ENCODE measurements at places on chromosomes 5 and 9.
A peak's percentile ranks its signal among the peaks of the same experiment; 100 is the strongest.

GRCh38 chr5:80181618-80182211 lies 74.1 kb downstream of the SERINC5 start:
- peak; percentile 37 for DNase-seq

GRCh38 chr5:116564312-116564711 lies 10.3 kb downstream of the SEMA6A start:
- DNase-seq, result no peak

DNA sequence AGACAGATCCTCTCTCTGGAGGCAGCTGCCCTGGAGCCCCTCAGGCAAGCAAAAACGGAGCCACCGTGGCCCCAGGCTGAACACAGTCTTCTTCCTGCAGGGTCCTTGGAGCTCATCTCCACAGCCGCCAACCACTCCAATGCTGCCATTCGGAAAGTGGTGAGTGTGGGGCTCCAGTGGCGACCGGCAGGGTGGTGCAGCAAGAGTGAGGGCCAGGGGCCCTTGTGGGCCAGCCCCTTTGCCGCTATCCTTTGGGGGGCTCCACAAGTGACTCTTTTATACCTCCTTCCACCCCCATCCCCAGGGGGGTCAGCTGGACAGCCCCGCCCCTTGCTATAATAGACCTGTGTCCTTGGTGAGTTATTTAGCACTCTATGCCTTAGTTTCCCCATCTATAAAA lies 47.4 kb upstream of the SUSD3 start:
- peak; percentile 14 for DNase-seq

- DNase-seq, result no peak
Observed at GRCh38 chr9:18149471-18150011, 324.4 kb upstream of the ADAMTSL1 start.

- DNase-seq, result no peak
Observed at GRCh38 chr9:14517154-14517906, 175.9 kb downstream of the ZDHHC21 start.

GRCh38 chr9:137969008-137969407 lies 91.4 kb downstream of the CACNA1B start:
- no peak for DNase-seq

DNA sequence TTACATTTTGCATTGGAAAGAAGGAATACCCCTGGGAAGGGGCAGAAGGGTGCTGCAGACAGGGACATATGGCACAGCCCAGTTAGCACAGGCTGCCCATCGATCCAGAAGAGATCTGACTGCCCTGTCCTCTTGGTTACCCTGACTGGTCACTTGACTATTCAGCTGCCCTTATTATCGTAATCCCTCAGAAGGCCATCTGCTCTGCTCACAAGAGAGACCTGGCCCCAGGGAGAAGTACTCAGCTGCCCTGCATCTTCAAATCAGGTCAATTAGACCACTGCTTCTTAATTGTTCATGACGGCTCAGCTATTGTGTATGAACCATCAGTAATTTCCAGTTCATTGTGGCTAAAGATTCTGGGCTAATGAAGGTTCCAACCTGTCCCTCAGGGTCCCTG lies 345.0 kb downstream of the TLE1 start:
- DNase-seq, result no peak

- no peak for DNase-seq
Observed at GRCh38 chr5:72539038-72539437, 31.8 kb upstream of the ZNF366 start.

DNA sequence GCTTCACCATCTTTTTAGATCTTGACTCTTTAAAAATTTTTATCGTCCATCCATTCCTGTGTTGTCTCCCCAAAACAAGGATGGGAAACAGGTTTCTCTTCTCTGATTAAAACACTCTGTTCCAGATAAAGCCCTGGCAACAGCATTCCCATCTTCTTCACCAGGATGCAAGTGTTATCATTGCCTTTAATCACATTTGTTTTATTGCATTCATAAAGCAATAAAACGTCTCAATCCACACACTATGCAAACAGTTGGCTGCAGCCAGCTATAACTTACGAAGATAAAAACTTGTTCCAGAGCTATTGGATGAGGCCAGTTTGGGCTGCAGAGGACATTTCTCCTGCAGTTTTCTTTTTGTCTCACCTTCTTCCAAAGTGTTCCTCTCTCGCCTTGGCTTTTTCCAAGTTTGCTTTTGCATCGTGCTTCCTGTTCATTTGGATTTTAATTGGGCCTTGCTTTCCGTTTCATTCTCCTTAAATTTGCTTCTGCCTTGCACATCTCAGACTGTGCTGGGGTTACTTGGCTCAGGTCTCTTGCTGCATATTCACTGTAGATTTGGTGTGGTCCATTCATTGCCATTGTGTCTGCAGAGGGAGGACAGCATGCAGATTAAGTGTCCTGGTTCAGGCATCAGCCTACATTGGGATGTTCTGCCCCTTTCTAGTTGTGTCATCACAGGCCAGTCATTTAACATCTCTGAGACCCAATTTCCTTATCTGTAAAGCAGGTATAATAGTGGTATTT lies 136.5 kb upstream of the LIFR start:
- no peak for DNase-seq

- no peak for DNase-seq
Observed at GRCh38 chr5:147396070-147396823, 113.6 kb downstream of the DPYSL3 start.

DNA sequence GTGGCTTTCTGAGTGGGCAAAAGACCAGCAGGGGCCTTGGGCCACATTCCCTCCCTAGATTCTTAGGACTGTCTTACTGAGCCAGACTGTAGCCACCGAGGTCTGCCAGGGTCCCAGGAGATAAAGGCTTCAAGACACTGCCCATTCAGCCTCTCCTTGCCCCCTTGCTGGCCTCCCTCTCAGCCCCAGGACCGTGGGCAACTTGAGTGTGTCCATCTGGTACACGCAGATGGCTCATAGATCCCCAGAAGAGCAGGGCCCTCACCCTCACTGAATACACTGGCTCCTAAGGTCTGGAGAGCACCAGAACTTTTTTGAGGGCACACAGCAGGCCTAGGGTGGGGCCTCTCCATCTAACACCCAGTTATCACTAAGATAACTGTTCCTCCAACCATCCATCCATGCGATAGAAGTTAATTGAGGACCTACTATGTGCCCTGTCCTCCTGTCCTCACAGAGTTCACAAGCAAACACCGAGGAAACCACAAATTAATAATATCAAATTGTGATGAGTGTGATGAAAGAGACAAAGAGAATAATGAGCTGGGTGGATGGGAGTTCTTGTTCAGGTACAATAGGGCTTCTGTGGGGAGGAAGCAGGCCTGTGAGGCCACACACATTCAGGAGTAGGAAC lies 4.9 kb upstream of the PDGFRB start:
- DNase-seq, result no peak

- no peak for DNase-seq
Observed at GRCh38 chr5:65926893-65927292, 518 bp downstream of the ERBIN start.

DNA sequence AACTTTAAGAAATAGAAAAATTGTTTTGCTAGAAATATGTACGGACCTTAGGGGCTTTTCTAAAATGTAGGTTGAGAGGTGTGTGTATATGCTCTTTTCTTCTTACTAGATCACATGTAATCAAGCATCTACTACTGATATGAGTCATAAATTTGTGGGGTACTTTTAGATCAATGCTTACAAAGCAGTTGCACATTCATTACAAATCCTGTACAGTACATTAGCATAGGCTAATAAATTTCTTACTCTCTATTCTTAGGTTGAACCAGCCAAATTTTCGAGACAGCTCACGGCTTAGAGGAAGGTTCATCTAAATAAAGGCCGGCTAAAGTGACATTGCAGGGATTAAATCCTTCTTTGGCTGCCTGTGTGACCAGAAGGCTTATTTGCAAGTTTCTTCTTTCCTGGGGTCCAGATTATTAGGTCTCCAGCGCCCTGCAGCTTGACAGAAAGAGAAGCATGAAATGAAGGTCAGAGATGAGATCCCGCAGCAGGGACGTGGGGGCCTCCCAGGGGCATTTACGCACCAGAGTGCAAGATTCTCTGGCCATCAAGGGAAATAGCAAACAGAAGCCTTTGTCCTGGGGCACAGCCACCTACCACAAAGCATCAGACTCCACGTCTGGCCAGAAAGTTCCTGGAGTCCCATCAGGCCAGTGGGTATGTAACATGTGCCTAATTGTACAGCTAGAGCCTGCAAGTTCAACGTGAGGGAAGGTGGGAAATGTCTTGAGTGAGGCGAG lies 53.0 kb downstream of the NIM1K start:
- no peak for DNase-seq

DNA sequence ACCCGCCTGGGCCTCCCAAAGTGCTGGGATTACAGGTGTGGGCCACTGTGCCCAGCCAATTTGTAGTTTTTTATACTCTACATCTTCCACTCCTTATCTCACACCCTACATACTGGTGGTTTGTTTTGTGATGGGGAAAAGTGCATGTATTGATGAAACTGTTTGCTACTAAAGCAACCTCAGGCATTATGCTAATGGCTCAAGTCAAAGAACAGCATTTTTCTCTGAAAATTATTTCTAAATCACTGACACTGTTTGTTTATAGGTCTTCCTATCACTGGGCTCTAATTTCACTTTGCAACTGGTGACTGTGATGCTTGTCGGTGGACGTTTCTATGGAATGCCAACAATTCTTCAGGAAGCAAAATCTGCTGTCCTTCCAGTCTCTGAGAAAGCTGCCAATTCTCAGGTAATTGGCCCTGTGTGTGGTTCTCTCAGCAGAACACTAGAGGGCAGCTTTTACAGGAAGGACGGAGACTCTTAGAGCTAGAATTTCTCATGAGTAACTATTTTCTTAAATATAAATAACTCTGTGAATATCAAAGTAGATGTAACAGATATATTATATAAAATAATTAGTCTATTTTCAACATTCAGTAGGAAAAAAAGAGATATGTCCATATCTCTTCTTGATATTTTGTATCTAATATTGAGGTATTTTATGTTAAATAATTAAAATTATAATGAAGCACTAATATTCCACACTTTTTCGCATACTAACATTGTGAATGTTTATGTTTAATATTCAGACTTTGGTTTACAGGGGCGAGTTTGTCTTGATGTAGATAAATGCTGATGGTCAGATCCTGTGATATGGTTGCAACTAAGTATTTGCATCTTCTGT lies 244.1 kb downstream of the ADGRV1 start:
- DNase-seq, result no peak

DNA sequence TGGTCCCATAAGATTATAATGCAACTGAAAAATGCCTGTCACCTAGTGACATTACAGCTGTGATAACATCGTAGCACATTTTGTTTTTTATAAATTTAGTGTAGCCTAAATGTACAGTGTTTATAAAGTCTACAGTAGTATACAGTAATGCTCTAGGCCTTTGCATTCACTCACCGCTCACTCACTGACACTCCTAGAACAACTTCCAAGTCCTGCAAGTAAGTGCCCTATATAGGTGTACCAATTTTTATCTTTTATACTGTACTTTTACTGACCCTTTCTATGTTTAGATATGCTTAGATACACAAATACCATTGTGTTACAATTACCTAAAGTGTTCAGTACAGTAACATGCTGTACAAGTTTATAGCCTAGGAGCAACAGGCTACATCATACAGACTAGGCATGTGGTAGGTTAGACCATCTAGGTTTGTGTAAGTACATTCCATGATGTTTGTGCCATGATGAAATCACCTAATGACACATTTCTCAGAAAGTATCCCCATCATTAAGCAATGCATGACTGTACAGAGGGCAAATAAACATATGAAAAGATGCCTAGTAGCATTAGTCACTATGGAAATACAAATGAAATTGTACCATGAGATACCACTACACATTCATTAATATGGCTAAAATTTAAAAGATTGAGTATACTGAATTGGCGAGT lies 127.6 kb downstream of the TRPM6 start:
- no peak for DNase-seq

DNA sequence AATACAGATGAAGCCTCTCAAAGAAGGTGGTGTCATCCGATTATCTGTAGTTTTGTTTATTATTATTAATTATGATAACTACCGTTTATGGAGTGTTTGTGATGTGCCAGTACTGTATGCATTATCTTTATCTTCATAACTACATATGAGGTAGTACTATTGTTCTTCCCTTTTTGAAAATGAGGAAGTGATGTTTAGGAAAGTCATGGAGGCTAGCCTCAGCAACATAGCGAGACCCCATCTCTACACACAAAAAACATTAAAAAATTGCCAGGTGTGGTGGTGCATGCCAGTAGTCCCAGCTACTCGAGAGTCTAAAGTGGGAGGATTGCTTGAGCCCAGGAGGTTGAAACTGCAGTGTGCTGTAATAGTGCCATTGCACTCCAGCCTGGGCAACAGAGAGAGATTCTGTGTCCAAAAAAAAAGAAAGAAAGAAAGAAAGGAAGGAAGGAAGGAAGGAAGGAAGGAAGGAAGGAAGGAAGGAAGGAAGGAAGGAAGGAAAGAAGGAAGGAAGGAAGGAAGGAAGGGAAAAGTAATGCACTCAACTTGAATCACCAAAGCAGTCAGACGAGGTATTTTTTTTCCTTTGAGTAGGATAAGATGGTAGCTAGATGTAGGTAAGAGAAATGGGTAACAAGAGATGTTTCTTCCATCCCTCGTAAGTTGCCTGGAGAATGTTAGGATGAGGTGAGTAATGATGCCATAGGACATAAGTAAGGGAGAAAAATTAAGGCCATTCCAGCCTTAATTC lies 47.8 kb downstream of the PAM start:
- no peak for DNase-seq

GRCh38 chr5:170636206-170636605 lies 132.4 kb downstream of the KCNIP1 start:
- DNase-seq, result no peak

GRCh38 chr5:132666310-132667123 lies 7.3 kb upstream of the IL4 start:
- DNase-seq, result no peak

- no peak for DNase-seq
Observed at GRCh38 chr5:17157916-17158529, 59.4 kb upstream of the BASP1 start.

DNA sequence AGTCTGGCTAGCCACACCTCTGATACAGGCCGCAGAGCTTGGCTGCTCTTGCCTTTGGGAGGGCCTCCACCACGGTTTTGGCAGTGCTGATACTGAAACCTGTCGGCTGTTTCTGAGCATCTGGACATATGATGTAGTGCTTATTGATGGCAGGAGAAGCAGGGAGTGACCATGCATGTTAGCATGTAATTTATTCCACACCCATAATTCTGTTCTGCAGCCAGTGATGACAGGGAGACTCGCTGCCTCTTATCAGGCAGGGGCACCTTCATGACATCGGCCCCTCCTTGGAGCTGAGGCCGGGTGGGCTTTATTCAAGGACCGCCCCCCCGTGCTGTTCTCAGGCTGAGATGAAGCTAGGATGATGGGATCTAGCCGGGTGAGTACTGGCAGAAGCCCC lies 49.0 kb downstream of the OLFM1 start:
- no peak for DNase-seq

DNA sequence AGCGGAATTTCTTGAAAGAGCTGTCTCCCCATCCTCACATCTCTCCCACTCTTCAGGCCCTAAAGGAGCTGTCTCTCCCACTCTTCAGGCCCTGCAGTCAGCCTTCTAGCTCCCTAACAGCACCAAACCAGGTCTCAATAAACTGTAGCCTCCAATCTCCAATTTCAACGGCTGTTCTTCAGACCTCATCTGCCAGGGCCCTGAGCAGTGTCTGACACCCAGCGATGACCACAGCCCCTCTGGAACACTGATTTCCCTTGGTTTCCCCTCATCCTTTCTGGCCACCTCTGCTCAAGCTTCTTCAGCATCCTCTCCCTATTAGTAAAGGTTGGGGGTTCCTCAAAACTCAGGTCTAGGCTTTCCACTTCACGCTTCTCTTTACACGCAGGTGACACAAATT lies 1.6 kb upstream of the P4HA2 start:
- no peak for DNase-seq

Measured in stimulated activated CD4-positive, alpha-beta T cell treated with anti-CD3 and anti-CD28 coated beads, Interleukin-2, amount 100 ng/mL, for 24 hours (primary cell).